ENCODE measurements at places on chromosomes 1 and 21.

- no peak for DNase-seq
These were observed 33.9 kb downstream of the ABCG1 start for GRCh38 chr21:42252778-42253340.

DNA sequence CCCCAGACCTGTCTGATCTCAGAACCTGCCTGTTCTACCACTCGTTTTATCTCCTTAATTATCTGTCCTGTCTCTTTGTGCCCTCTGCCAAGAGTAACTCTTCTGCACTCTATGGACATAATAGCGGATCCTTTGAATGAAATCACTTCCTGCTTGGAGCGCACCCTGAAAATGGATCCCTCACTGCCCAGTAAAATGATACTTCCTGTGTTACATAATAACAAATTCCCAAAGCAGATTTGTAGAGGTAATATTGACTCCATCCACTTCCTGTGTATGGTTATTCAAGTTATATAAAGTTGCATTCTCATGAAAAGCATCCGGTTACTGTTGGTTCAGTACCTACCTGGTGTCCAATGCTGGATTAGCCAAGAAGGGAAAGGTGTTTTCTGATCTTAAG lies 246.0 kb downstream of the TRABD2B start:
- no peak for DNase-seq

- no peak for DNase-seq
These were observed 747.9 kb upstream of the NCAM2 start for GRCh38 chr21:20250337-20250736.

DNA sequence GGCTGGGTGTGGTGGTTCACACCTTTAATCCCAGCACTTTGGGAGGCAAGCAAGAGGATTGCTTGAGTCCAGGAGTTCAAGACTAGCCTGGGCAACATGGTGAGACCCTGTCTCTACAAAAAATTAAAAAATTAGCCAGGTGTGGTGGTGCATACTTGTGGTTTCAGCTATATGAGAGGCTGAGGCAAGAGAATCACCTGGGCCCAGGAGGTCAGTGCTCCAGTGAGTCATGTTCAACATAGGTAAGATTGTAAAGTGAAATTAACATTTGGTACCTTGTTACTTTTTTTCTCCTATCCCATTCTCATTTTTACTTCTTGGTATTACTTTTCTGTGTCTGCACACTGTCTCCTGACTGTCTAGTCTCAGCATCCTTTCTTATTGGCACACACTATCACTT lies 19.0 kb downstream of the MAGI3 start:
- DNase-seq = no peak

GRCh38 chr1:170200161-170200560 lies 54.4 kb downstream of the NTMT2 start:
- DNase-seq = no peak

DNA sequence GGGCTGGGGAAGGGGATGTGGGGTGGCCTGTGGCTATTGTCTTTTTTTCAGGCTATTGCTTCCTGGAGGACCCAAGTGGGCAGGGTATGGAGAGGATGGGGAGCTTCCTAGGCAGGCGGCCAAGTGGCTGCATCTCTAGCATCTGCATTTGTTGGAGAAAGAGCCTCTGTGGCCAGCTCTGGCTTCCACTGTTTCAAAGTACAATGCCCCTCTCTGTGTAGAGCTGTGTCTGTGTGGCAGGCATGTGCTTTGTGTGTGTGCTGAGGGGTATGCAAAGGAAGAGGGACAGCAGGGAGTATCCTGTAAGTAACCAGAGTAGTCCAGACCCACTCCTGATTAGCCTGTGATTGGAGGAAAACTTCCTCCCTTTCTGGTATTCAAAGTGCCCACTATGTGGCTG lies 40.6 kb downstream of the KCNA2 start:
- no peak for DNase-seq

- no peak for DNase-seq
These were observed 14.9 kb downstream of the COL6A2 start for GRCh38 chr21:46112725-46113215.

- DNase-seq = no peak
These were observed 18.9 kb upstream of the MCOLN2 start for GRCh38 chr1:85015826-85016225.

- DNase-seq = peak; percentile 68
These were observed 246.1 kb upstream of the DUSP10 start for GRCh38 chr1:221987860-221988520.

DNA sequence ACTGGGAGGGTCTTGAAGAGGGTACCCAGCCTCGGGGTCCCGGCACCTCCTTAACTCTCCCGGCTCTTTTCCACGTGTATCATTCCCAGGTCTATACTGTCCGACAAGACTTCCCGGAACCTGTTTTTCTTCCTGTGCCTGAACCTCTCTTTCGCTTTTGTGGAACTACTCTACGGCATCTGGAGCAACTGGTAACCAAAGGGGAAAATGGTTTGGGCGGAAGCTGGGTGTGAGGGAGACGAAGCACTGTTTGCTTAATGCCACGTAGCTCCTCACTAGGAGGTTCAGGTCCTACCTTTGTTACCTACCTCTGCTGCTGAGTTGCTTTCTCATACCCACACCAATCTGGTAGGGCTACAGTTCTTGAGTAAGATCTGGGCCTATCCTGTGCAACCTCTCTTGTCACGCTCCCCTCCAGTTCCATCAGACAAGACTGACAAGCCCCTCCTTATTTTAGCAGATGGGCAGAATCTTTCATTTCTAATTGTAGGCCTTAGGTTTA lies 642 bp downstream of the SLC30A7 start:
- DNase-seq = peak; percentile 92

DNA sequence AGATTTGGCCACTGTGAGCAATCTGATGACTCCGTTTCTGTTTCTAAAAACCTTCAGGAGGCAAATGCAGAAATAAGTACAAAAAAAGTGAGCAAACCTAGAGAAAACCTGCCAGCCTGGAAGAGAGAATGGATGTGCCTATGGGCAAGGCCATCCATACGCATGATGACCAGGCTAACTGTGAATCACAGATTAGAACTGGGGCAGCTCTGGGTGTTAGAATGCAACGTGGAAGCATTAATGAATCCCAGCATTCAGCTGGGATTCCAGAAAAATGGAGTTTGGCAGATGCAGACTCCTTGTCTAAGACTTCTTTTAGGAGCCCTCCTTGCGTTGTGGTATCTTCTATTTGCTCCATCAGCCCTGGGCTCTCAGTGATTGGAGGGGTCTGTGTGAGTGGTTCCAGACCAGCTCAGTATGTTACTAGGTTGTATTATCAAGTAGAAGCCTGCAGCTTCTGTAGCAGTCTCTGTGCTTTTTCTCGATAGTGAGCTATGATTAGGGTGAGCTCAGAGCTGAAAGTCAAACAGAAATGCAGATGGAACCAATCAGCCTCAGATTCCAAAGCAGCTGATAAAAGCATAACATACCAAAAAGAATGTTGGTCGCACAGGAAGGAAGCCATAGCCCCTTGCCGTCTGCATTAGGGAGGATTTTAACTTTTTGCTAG lies 154.0 kb downstream of the PSMG1 start:
- peak; percentile 50 for DNase-seq

GRCh38 chr1:8317647-8318381 lies at the start of gene SLC45A1:
SLC45A1 (plus strand) TSS chr1:8318114; CDS start chr1:8324330, 6,216 bp downstream.
- peak; percentile 53 for DNase-seq

GRCh38 chr1:47866601-47867437 lies 130.4 kb downstream of the TRABD2B start:
- DNase-seq = no peak

GRCh38 chr1:12443151-12443550 lies 174.9 kb downstream of the DHRS3 start:
- DNase-seq = no peak

- DNase-seq = no peak
These were observed 28.3 kb upstream of the GORAB start for GRCh38 chr1:170503665-170504064.

GRCh38 chr1:95309031-95309471 lies 75.0 kb downstream of the RWDD3 start:
- DNase-seq = peak; percentile 44

GRCh38 chr1:210654176-210654981 lies 325.7 kb downstream of the HHAT start:
- DNase-seq = peak; percentile 18

DNA sequence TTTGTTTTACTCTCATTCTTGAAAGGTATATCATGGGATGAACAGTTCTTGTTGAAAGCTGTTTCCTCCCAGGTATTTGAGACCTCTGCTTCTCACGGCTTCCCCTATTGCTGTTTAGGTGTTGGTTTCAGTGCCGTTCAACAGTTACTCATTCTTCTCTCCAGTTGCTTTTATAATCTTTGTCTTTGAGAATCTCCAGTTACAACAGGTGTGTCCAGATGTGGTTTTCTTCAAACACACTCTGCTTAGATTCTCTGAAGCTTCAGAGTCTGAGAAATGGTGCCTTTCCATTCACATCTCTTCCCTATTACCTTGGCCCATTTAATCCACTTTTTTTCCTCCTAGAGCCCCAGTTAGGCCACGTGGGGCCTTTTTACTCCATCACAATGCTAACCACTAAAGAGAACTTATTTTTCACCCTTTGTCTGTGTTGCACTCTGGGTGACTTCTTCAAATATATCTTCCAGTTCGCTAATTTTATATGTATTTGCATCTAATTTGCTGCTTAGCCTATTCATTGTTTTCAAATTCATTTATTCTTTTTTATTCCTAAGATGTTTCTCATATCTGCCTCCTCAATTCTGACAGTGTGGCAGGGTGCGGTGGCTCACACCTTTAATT lies 46.7 kb upstream of the SLC19A1 start:
- no peak for DNase-seq

DNA sequence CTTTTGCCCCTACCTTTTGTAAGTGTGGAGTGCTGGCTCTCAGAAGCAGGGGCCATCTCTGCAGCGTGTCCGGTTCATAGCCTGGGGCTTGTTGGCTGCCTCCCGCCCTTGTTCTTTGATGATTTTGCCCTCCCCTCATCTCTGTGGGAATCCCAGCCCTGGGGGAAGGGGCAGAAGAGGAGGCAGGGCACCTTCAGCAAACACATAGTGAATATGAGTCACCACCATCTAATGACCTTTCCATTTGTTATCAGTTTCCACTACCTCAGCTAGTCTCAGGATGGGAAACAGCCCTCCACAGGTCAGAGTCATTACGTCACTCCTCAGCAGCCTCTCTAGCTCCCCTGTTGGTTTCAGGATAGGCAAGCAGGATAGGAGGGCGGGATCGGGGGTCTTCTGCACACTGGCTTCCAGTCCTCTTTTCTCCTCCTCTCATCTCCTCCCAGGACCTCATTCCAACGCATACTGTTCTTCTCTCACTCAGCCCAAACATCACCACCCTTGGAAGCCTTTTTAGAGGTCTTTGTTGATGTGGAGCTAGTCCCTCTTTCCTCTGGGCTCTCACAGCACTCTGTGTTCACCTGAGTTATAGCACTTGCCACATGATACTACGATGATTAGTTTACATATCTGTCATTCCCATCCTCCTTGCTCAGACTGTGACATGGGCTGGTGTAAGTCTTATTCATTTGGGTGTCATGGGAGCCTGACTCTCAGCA lies 15.8 kb downstream of the GADD45A start:
- DNase-seq = peak; percentile 77

- no peak for DNase-seq
These were observed 1009.9 kb downstream of the PLA2G4A start for GRCh38 chr1:187838335-187839293.

DNA sequence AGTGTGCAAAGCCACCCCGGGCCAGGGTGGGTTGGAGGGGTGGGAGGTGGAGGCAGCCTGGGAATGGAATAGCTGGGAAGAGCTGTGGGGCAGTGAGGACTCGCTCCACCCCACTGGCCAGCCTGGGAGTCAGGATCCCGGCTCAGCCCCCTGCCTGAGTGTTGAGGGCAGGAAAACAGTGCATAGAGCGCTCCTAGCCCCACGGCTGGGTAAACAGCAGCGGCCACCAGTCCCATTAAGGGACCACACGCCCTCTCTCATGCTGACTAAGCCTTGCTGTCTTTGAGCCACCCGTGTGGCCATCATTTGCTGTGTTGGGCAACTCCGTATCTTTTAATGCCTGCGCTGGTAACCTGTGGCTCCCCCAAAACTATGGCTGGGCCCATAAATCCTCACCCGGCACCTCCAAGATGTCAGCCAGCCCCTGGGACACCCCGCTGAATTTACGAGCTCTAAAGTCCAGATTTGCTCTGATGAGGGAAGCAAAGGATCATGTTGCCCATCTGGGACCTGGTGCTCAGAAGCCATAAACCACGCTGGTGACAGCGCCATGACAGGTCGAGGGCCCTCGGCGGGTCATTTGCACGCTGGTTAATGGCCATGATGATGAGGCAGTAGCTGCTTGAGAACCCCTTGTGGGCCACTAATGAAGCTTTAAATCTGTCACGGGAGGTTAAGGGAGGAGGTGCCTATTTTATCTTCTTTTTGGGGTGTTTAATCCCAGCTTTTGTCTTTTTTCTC lies 34.9 kb downstream of the SYF2 start:
- no peak for DNase-seq

GRCh38 chr1:21955058-21955457 lies 17.9 kb upstream of the HSPG2 start:
- DNase-seq = no peak

GRCh38 chr21:43775795-43776430 lies at the start of gene CSTB:
CSTB (minus strand) TSS chr21:43776308; CDS start chr21:43776269, 39 bp downstream.
- DNase-seq = peak; percentile 71

Data from mesenchymal stem cell (in vitro differentiated cells and primary cell).